ENCODE measurements at places on chromosomes 5 and 9. TPM values are rescaled to one million over a fixed set of nuclear protein-coding genes. Genes with fewer than 3 reads are reported as not detected.

NUTM2F gene
- total RNA-seq: 0.40 TPM

DNA sequence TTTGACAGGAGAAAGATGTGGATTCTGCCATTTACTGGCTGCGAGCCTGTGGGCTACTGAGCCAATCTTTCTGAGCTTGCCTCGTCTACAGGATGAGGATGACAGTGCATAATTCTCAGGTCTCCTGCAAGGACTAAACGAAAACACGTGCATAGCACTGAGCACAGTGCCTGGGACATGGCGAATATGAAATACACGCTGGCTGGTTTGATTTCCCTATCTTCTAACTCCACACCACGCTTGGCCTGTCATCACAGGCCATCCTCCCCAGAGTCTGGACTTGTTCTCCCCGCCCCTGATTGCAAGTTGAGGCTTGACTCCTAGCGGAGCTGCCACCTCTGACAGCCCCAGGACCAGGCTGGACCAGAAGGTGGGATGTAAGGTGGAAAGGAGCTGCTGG, 37.9 kb downstream of the ARPC5L start:
- DNase-seq: no peak
- no peak overlapping the region for H3K4me3 ChIP-seq
- H3K27ac ChIP-seq: no peak overlapping the region
- no peaks in the 10 kb centered on the region for H3K36me3 ChIP-seq

GRCh38 chr5:8136271-8136670, 267.3 kb downstream of the MTRR start:
- no peaks in the 10 kb centered on the region for H3K27me3 ChIP-seq
- no peak overlapping the region for H3K27ac ChIP-seq
- no peaks in the 10 kb centered on the region for H3K36me3 ChIP-seq

DNA sequence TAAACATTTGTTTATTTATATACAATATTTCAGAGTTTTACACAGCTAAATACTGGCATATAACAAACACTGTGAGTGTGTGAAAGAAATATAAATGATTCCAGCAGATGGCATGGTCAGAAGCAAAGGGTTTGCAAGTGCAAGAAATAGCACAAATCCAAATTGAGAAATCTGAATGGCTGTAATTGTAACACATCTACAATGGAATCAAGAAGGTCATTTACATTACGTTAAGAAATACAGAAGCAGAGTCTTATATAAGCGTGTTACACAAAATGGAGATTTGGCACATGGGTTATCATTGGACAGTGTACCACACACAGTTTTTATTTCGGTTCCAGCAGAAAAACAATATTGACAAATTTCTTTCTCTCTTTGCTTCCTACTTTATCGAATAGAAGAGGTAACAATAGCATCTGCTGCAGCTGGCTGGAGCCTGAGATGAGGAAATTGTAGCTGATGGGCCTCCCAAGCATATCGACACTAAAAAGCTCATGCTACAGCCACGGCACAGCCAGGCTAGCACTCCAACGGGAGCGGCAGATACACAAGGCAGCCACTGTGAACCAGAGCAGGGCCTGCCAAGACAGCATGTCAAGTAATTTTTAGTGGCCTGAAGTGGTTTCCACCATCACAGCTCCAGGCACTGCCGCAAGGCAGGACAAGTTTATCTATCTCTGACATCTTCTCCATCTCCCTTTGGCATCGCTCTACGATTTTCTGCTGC, 564.6 kb upstream of the DMAC1 start:
- no peak overlapping the region for H3K4me3 ChIP-seq
- H3K27me3 ChIP-seq: no peaks in the 10 kb centered on the region
- H3K27ac ChIP-seq: no peak overlapping the region
- H3K4me1 ChIP-seq: no peaks in the 10 kb centered on the region

GRCh38 chr5:62689599-62690368, 111.2 kb downstream of the LRRC70 start:
- H3K4me3 ChIP-seq: no peak overlapping the region
- no peak for DNase-seq
- H3K36me3 ChIP-seq: no peaks in the 10 kb centered on the region
- H3K27ac ChIP-seq: no peak overlapping the region
- H3K27me3 ChIP-seq: no peaks in the 10 kb centered on the region

Data from prostate gland (tissue), 2 donors.